Endothelial cell (in vitro differentiated cells): ENCODE measurements at places on chromosomes 12 and 14.

- H3K27me3 ChIP-seq: peaks cover 35% of the 10 kb centered on the region
- peaks cover 40% of the 10 kb centered on the region for H3K36me3 ChIP-seq
- H3K27ac ChIP-seq: peak overlapping the region; percentile 94
- H3K4me3 ChIP-seq: peak overlapping the region; percentile 63
- DNase-seq: peak; percentile 62
These were observed 6.2 kb downstream of the DUSP6 start for GRCh38 chr12:89345830-89346740.

GRCh38 chr12:51921017-51921725 is 13.9 kb downstream of the ACVRL1 start:
- H3K4me1 ChIP-seq: peaks cover 65% of the 10 kb centered on the region
- peaks cover 38% of the 10 kb centered on the region for H3K36me3 ChIP-seq
- no peak for DNase-seq
- no peak overlapping the region for H3K27ac ChIP-seq
- H3K27me3 ChIP-seq: peaks cover 42% of the 10 kb centered on the region

GRCh38 chr14:80388980-80389711 is 177.8 kb upstream of the DIO2 start:
- no peak overlapping the region for H3K4me3 ChIP-seq
- no peak for DNase-seq
- H3K27ac ChIP-seq: no peak overlapping the region
- H3K36me3 ChIP-seq: no peaks in the 10 kb centered on the region

GRCh38 chr12:124407074-124407473 is 112.2 kb downstream of the RFLNA start:
- no peak overlapping the region for H3K27ac ChIP-seq
- DNase-seq: no peak
- H3K27me3 ChIP-seq: peaks cover 10% of the 10 kb centered on the region
- no peak overlapping the region for H3K4me3 ChIP-seq
- H3K4me1 ChIP-seq: peaks cover 13% of the 10 kb centered on the region
- H3K36me3 ChIP-seq: peaks cover 4% of the 10 kb centered on the region

GRCh38 chr12:25824734-25825133 is 133.7 kb upstream of the RASSF8 start:
- no peak overlapping the region for H3K27ac ChIP-seq
- no peak overlapping the region for H3K4me3 ChIP-seq
- no peaks in the 10 kb centered on the region for H3K36me3 ChIP-seq
- DNase-seq: no peak

- no peak overlapping the region for H3K27ac ChIP-seq
- no peak for DNase-seq
- no peaks in the 10 kb centered on the region for H3K27me3 ChIP-seq
- H3K4me1 ChIP-seq: no peaks in the 10 kb centered on the region
- H3K4me3 ChIP-seq: no peak overlapping the region
These were observed 129.5 kb downstream of the DAAM1 start for GRCh38 chr14:59317798-59318505.

- H3K4me3 ChIP-seq: no peak overlapping the region
- H3K27me3 ChIP-seq: no peaks in the 10 kb centered on the region
- peaks cover 7% of the 10 kb centered on the region for H3K36me3 ChIP-seq
- H3K4me1 ChIP-seq: peaks cover 25% of the 10 kb centered on the region
- no peak for DNase-seq
These were observed 111.5 kb downstream of the SRGAP1 start for GRCh38 chr12:63955831-63956666.

GRCh38 chr14:104081261-104081835 is 4.2 kb upstream of the ASPG start:
- no peak for DNase-seq
- peaks cover 10% of the 10 kb centered on the region for H3K27me3 ChIP-seq
- no peak overlapping the region for H3K4me3 ChIP-seq

DNA sequence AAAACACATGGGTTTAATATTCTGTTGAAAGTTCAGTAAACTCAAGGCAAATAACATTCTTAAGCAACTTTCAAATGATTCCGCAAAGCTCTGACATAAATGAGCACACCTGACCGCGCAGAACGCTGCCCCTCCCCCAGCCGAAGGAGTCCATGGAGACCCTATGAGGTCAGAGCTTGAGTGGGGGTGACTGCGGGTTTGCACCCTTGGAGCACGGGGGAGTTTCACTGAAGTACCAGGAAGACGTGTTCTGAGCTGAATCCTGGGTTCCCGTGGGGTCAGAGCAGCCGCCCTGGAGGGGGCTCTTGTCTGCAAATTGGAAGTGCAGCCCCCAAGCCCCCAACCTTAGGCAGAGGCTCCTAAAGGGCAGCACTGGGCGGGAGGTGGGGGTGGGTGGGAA is 324.1 kb upstream of the SFSWAP start:
- no peak overlapping the region for H3K4me3 ChIP-seq
- H3K4me1 ChIP-seq: no peaks in the 10 kb centered on the region
- H3K27ac ChIP-seq: no peak overlapping the region
- peaks cover 3% of the 10 kb centered on the region for H3K36me3 ChIP-seq
